ENCODE measurements at places on chromosomes 16 and 17. TPM values are rescaled to one million over a fixed set of nuclear protein-coding genes. Genes with fewer than 3 reads are reported as not detected.

DNA sequence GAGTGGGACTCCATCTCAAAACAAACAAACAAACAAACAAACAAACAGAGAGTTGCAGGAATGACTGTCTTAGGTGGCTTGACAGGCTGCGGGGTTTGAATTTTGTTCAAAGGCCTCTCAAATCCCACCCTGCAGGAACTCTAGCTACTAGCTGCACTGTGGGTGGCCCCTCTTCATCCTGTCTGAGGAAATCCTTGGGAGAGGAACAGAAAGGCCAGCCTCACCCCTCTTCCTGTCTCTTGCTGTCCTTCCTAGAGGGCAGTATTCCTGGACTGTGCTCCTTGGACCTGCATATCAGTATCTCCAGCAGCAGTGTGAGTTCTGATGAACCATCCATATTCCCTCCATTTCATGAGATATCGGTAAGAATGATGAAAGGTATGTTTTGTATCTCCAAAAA lies 2.0 kb upstream of the CCDC92B start:
- H3K4me3 ChIP-seq: no peak overlapping the region
- no peak for DNase-seq
- no peaks in the 10 kb centered on the region for H3K36me3 ChIP-seq
- no peak overlapping the region for H3K27ac ChIP-seq

Gene MYH8
- not detected for total RNA-seq

Gene DHRS7C
- total RNA-seq: not detected

Gene TIMP2
- 71.2 TPM for total RNA-seq

DNA sequence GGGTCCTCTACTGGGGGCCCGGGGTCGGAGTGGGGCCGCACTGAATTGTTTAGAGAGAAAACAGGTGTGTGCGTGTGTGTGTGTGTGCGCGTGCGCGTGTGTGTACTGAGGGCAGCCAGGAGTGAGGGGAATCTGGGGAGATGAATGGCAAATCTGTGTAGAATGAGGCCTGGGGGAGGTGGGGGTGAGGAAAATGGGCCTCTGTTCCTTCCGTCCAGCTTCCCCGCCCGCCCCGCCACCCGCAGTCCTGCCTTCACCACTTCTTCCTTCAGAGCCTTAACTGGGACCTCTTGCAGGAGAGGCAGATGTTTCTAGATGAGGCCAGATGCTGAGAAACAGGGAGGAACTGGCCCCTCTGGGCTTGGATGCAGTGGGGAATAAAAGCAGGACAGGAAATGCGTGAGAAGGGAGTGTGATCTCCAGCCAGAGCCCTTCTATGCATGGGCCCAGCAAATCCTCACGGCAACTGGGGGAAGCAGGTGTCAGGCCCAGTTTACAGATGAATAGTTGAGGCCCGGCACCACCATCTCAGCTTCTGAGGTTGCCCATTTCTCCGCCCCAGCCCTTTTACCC lies 29.7 kb upstream of the NGFR start:
- no peak overlapping the region for H3K27ac ChIP-seq
- no peak overlapping the region for H3K4me3 ChIP-seq
- no peak for DNase-seq

DNA sequence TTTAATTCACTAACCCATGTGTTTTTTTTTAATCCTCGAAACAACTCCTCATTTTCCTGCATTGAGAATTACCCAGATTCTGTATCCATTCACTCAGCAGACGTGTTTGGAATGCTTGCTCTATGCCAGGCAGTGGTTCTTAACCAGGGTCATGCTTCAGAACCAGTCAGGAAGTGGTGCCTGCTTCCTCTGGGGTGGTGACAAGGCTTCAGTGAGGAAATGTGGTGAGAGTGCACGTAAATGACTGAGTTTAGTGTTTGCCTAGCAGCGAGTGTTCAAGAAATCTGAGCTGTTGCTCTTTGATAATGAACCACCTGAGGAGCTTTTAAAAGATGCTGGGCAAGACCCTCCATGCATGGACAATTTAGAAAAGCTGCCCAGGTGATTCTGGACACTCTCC lies 9.9 kb downstream of the ZFP90 start:
- H3K36me3 ChIP-seq: peaks cover 12% of the 10 kb centered on the region
- no peak for DNase-seq
- H3K27ac ChIP-seq: no peak overlapping the region
- H3K4me3 ChIP-seq: no peak overlapping the region
- H3K4me1 ChIP-seq: no peaks in the 10 kb centered on the region

Gene CCT6B
- 3.8 TPM for total RNA-seq

GRCh38 chr17:61462719-61463315 lies 10.6 kb downstream of the TBX4 start:
- no peak for DNase-seq
- H3K27ac ChIP-seq: no peak overlapping the region
- no peak overlapping the region for H3K4me3 ChIP-seq
- H3K4me1 ChIP-seq: peaks cover 12% of the 10 kb centered on the region
- H3K36me3 ChIP-seq: no peaks in the 10 kb centered on the region

DNA sequence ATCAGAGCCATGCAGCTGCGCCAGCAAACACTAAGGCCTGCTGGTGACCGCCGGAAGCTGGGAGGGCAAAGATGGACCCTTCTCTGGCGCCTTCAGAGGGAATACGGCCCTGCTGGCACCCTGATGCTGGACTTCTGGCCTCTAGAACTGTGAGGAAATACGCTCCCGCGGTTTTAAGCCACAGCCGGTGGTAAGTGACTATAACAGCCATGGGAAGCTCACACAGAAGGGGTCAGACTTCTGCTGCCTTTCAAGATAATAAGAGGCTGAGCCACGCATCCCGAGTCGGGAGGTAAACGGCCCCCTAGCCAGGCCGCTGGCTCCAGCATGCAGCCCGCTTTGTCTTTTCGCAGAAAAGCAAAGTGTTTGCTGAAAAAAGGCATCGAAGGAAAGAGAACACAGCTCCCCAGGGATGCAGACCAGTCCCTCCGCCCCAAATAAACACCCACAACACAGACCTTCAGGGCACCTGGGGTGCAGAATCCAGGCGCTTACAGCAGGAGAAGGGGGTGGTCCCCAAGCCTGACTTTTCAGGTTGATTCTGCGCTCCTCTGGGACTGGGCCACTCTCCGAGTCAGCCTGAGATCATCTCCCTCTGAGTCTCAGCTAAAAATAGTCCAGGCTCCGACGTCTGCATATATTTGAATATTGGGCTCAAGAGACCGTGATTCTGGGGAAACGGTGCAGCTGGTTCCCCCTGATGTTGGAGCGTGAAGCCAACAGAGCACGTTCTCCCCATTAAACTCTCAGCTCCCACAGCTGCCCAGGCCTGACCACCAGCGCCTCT lies 89.7 kb downstream of the MGAT5B start:
- no peaks in the 10 kb centered on the region for H3K27me3 ChIP-seq
- no peak overlapping the region for H3K4me3 ChIP-seq
- no peaks in the 10 kb centered on the region for H3K36me3 ChIP-seq
- DNase-seq: no peak
- no peaks in the 10 kb centered on the region for H3K4me1 ChIP-seq

GRCh38 chr17:8091033-8091687 lies 3.6 kb upstream of the ALOX12B start:
- H3K4me1 ChIP-seq: no peaks in the 10 kb centered on the region
- H3K4me3 ChIP-seq: no peak overlapping the region
- H3K36me3 ChIP-seq: no peaks in the 10 kb centered on the region
- no peak for DNase-seq
- no peaks in the 10 kb centered on the region for H3K27me3 ChIP-seq

Gene RAP1GAP2
- total RNA-seq: 6.9 TPM

- H3K27me3 ChIP-seq: no peaks in the 10 kb centered on the region
- H3K36me3 ChIP-seq: no peaks in the 10 kb centered on the region
- H3K4me3 ChIP-seq: peak within 1 kb of the TSS; percentile 85
- no peak for DNase-seq
- H3K27ac ChIP-seq: no peak within 1 kb of the TSS
Observed at GRCh38 chr17:82022310-82022980, at the start of gene CENPX. Gene CENPX (minus strand): TSS chr17:82022878. CDS start chr17:82022861, 17 bp downstream.

DNA sequence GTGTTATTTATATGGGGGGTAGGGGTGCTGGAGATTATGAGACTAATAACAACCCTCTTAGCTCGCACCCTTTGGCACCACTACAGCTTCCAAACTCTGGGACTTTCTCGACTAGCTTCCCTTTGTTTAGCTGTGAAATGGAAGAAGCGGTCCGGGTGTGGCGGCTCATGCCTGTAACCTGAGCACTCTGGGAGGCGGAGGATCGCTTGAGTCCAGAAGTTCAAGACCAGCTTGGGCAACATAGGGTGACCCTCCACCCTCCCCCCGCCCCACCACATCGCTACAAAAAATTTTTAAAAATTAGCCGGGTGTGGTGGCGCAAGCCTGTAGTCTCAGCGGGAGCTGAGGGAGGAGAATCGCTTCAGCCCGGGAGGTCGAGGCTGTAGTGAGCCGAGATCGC lies 814 bp upstream of the CDH3 start:
- H3K4me1 ChIP-seq: peaks cover 21% of the 10 kb centered on the region
- no peaks in the 10 kb centered on the region for H3K36me3 ChIP-seq
- no peaks in the 10 kb centered on the region for H3K27me3 ChIP-seq
- H3K27ac ChIP-seq: no peak overlapping the region
- peak; percentile 10 for DNase-seq

Gene NOS2
- total RNA-seq: 0.22 TPM

Gene AFMID
- total RNA-seq: 36.9 TPM

DNA sequence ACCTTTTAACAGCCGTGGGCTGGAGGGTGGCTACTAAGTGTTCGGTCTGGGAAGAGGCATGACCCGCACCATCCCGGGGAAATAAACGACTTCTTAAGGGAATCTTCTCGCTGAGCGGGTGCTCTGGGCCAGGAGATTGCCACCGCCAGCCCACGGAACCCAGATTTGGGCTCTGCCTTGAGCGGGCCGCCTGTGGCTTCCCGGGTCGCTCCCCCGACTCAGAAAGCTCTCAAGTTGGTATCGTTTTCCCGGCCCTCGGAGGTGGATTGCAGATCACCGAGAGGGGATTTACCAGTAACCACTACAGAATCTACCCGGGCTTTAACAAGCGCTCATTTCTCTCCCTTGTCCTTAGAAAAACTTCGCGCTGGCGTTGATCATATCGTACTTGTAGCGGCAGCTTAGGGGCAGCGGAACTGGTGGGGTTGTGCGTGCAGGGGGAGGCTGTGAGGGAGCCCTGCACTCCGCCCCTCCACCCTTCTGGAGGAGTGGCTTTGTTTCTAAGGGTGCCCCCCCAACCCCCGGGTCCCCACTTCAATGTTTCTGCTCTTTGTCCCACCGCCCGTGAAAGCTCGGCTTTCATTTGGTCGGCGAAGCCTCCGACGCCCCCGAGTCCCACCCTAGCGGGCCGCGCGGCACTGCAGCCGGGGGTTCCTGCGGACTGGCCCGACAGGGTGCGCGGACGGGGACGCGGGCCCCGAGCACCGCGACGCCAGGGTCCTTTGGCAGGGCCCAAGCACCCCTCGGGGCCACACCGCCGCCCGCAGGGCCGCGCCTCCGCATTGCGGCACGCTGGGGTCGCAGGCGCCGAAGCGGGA lies 3.6 kb upstream of the CBX4 start:
- H3K36me3 ChIP-seq: no peaks in the 10 kb centered on the region
- peaks cover 27% of the 10 kb centered on the region for H3K27me3 ChIP-seq
- no peak overlapping the region for H3K27ac ChIP-seq
- peak overlapping the region; percentile 43 for H3K4me3 ChIP-seq
- peak; percentile 56 for DNase-seq

- DNase-seq: no peak
- peaks cover 6% of the 10 kb centered on the region for H3K27me3 ChIP-seq
- H3K27ac ChIP-seq: no peak overlapping the region
Observed at GRCh38 chr17:47735536-47736011, 2.5 kb downstream of the TBX21 start.

Measured in thyroid gland (tissue), 4 donors.